ENCODE measurements at places on chromosomes 12 and 14. TPM values are rescaled to one million over a fixed set of nuclear protein-coding genes. Genes with fewer than 3 reads are reported as not detected.
A peak's percentile ranks its signal among the peaks of the same experiment; 100 is the strongest.

- no peak for DNase-seq
Observed at GRCh38 chr12:13074396-13075117, 28.9 kb downstream of the GSG1 start.

Gene TOMM20L
- not detected for total RNA-seq

DNA sequence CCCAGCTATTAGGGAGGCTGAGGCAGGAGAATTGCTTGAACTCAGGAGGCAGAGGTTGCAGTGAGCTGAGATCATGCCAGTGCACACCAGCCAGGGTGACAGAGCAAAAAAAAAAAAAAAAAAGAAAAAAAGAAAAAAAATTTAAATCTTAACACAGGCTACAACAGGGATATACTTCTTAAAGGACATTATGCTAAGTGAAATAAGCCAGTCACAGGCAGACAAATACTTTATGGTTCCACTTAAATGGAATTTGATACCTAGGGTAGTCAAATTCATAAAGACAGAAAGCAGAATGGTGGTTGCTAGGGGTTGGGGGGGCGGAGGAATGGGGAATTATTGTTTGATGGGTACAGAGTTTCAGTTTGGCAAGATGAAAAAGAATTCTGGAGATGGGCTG is 14.8 kb upstream of the PPTC7 start:
- DNase-seq, result no peak

Gene A2M
- total RNA-seq, result 84.9 TPM

GRCh38 chr12:106647793-106648514 is 65.2 kb downstream of the RFX4 start:
- no peak for DNase-seq

DNA sequence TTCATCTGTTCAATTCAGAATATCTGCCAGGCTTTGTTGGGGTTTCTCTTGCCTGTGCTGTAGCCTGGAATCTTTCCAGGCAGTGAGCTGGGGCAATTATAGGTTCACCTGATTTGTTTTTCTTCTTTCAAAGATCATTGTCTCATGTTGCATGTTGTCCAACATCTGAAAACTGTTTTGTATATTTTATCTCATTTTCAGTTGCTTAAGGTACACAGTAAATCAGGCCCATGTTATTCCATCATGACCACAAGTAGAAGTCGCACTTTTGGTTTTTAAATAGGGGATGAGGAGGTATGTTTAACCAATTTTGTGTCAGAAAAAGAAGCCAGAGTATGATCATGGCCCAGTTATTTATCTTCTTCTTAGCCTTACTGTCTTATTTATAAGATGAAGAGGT is 24.9 kb upstream of the FUT8 start:
- DNase-seq, result no peak

Gene FAM161B
- 3.0 TPM for total RNA-seq

- no peak for DNase-seq
Observed at GRCh38 chr12:55765736-55766290, 22.9 kb downstream of the GDF11 start.

GRCh38 chr12:64318605-64319004 is 72.0 kb downstream of the C12orf56 start:
- DNase-seq, result no peak

Gene TDRD9
- not detected for total RNA-seq

Gene ANO6
- 38.1 TPM for total RNA-seq

DNA sequence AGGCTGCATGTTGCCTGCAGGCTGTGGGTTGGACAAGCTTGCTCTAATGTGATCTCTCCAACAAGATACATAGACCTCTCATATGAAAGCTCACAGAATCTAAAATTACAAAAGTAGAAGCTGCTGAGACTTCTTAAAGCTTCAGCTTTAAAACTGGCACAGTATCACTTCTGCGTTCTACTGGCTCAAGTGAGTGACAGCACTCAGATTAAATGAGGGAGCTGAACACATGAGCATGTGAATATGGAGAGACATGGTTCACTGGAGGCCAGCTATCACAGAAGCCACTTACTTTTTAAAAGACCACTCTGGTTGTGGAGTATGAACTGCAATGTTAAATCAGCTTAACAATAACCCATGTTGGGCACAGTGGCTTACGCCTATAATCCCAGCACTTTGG is 29.1 kb upstream of the ANO6 start:
- DNase-seq, result no peak

DNA sequence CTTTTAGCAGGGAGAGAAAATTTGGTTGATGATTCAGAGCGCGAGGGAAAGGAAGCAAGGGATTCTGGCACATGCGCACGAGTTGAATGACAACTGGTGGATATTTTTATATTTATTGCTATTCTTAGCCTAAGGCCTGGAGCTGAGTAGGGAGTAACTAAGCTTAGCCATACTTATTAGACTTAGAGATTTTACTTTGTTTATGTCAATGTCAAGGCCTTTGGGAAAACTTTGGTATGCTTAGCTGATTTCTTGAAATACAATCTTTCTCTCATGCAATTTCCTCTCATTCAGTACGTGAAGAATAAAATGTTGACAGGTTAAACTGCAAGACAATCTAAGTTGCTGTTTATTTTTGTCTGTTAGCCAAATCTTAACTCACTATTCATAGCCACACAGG is 101.1 kb downstream of the CRADD start:
- no peak for DNase-seq

DNA sequence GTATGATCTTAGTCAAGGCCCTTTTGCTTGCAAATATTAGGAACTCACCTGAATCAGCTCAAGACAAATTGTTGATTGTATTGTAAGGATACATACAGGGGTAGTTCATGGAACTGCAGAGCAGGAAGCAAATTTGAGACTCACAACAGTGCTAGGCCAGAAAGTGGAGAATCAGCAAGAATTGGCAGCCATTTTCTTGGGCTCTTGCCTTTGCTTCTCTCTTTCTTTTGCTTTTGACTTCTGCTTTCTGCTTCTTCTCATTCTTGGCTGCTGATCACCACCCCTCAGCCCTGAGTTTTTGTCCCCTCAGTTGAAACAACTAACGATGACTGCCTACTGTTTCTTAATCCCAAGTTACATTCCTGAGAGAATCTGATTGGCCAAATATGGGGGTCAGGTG is 34.8 kb downstream of the KCNK13 start:
- no peak for DNase-seq

GRCh38 chr14:32183151-32184058 is 18.4 kb upstream of the RNU6-7 start:
- no peak for DNase-seq

Gene KRT81
- 0.31 TPM for total RNA-seq

Gene GPR162
- 17.8 TPM for total RNA-seq

Gene FAM90A1
- total RNA-seq, result 0.36 TPM

Gene KLHDC1
- total RNA-seq, result 3.5 TPM

Gene CPSF6
- 76.9 TPM for total RNA-seq

Gene SLC17A8
- total RNA-seq, result 2.6 TPM

GRCh38 chr14:85764822-85765221 is 234.9 kb downstream of the FLRT2 start:
- no peak for DNase-seq

DNA sequence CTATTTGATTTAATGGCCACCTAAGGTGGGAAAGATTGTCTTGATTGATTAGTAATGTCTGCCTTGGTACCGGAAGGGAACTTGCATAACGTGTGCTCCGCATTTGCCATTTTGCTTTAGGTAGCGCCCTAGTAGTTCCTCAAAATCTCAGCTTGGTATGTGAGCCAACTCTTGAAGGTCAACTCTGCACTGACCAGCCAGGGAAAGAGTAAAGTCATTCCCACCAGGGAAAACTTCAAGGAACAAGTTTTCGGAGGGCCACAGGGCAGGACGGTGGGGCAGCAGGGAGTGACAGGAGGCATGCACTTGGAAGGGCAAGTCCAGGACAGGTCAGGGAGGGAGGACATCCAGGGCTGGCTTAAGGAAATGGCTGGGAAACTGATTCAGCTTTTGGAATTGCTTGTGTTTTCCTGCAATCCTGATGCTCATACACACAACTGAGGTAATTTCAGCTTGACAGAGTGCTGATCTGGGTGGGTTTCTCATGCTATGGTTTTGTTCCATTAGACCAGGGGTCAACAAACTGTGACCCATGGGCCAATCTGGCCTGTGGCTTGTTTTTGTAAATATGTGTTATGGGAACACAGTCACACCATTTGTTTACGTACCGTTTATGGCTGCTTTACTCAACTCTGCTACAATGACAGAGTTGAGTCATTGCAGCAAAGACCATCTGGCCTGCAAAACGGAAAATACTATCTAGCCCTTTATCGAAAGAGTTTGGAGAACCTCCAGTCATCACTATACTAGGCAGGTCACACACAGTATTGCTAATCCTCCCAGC is 184.5 kb downstream of the RBM19 start:
- DNase-seq, result no peak

DNA sequence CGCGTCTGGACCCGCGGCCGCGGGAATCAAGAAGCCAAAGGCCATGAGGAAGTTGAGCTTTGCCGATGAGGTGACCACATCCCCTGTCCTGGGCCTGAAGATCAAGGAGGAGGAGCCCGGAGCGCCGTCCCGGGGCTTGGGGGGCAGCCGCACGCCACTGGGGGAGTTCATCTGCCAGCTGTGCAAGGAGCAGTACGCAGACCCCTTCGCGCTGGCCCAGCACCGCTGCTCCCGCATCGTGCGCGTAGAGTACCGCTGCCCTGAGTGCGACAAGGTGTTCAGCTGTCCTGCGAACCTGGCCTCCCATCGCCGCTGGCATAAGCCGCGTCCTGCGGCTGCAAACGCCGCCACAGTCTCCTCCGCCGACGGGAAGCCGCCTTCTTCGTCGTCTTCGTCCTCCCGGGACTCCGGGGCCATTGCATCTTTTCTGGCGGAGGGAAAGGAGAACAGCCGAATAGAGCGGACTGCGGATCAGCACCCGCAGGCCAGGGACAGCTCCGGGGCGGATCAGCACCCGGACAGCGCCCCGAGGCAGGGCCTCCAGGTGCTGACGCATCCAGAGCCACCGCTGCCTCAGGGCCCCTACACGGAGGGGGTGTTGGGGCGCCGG is 1.0 kb downstream of the INSM2 start:
- DNase-seq, result peak; percentile 87

DNA sequence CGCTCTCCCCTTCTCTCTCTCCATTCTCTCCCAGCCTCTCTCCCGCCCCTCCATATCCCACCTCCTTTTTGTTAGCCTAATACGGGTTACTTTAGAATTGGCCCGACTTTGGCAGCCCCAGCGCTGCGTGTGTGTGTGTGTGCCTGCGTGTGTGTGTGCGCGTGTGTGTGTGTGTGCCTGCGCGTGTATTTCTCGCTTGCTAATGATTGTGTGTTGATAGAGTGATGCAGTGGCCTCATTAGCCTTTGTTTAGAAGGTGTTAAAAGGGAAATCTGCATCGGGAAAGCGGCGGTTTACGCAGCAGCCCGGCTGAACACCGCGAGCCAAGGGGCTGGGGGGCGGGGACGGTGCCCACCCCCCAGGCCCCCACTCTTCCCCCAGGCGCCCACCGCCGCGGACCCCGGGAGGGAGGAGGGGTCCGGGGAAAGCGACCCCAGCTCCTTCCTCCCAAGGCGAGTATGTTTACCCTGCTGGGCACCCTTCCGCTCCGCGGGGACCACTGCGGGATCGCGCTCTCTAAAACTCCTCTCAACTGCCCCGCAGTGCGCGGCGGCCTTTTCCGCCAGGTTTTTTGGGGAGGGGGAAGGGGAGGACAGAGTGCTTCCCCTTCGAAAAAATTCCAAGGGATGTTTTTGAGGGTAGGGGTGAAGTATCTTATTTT is 6.8 kb upstream of the LHX5 start:
- DNase-seq, result no peak

Gene LRFN5
- total RNA-seq, result 4.6 TPM

- DNase-seq, result no peak
Observed at GRCh38 chr14:37501877-37502276, 93.2 kb downstream of the FOXA1 start.

DNA sequence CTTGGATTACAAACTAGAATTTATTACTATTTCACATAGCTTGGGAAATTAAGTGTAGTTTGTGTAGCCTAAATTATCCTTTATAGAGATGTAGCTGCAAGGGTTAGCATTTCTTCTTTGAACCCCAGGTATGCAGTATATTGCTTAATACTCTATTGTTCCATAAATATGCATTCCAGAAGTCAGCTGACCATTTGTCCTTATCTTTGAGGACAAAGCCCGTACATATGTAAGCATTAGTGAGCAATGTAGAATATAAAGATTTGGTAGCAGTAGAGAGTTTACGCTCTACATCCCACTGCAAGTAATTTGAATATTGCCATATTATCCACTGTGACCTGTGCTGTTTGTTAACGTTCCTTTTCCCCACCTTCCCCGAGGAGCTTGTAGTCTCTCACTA is 26.9 kb downstream of the PPM1A start:
- DNase-seq, result no peak

- no peak for DNase-seq
Observed at GRCh38 chr12:67358781-67359338, 89.7 kb downstream of the CAND1 start.

Gene PLCZ1
- total RNA-seq, result not detected
